ENCODE measurements at places on chromosomes 1 and 21.

GRCh38 chr1:94746635-94747525 is 73.3 kb upstream of the SLC44A3 start:
- DNase-seq = no peak

GRCh38 chr21:41961753-41962152 is 7.9 kb upstream of the C2CD2 start:
- no peak for DNase-seq

GRCh38 chr1:172429331-172430127 is 9.0 kb downstream of the C1orf105 start:
- DNase-seq = peak; percentile 65

- no peak for DNase-seq
Measured at GRCh38 chr1:156417401-156418020, 48.5 kb downstream of the RHBG start.

- no peak for DNase-seq
Measured at GRCh38 chr1:46277658-46278373, 25.6 kb downstream of the LRRC41 start.

DNA sequence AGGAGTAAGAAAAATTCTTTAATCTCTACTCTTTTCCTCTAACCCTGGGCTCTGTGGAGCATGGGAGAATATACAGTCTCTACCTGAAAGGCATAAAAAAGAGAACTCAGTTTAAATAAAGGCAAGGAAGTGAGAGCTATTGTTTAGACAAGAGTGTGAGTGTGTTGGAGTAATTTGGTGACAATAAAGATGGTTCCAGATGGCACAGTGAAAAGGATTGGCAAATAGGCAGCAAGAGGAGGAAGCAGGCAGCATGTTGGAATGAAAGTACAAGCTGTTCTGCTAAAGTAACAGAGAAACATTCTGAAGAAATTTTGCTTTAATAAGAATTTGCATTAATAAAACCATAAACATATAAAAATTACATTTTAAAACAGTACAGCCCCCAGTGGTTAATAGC is 163.4 kb downstream of the DNM3 start:
- DNase-seq = no peak

GRCh38 chr1:172971241-172971640 is 79.5 kb downstream of the TNFSF18 start:
- no peak for DNase-seq

DNA sequence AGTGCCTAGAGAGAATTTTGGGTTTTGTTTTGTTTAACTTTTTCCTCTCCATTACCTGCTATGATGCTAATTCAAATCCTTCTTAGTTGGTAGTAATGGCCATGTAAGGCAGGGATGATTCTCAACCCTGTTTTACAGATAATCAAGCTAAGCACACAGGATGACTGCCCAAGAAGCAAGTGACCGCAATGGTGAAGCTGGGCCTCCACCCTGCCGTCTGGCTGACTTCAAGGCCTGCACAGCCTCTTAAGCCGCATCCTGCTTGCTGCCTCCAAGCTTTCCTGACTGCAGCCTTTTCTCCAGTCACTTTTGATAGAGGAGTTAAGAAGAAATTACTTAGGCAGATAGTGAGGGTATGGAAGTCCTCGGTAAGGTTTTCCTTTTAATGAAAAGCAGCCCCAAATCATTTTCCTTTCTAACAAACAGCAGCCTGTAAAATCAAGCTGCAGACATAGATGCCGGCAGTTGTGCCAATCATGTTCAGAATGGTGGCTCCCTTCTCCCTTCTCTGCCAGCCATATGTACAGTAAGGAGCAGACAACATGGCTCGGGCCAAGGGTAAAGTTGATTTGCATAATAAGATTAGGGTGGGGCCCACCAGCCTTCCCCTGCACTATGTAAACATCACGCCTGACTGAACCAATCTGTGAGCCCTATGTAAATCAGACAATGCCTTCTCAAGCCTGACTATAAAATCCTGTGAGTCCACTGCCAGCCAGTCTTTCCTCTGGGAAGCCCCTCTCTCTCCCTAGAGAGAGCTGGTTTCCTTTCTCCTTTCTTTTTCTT is 8.8 kb upstream of the CTBS start:
- peak; percentile 75 for DNase-seq

- DNase-seq = no peak
Measured at GRCh38 chr21:28687586-28687985, 305.1 kb downstream of the LTN1 start.

GRCh38 chr1:115641762-115642167 is at the start of gene VANGL1:
Gene VANGL1 (plus strand): TSS chr1:115641970. CDS start chr1:115651414, 9,444 bp downstream.
- DNase-seq = peak; percentile 56

DNA sequence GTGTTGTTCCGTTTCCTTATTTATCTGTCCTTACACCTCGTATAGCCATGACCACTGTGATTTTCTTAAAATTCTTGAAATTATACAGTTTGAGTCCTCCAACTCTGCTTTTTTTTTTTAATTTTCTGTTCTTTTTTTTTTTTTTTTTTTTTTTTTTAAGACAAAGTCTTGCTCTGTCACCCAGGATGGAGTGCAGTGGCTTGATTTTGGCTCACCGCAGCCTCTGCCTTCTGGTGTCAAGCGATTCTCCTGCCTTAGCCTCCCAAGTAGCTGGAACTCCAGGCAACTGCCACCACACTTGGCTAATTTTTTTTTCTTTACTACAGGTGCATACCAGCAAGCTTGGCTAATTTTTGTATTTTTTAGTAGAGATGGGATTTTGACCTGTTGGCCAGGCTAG is 48.9 kb downstream of the DIP2A start:
- no peak for DNase-seq

DNA sequence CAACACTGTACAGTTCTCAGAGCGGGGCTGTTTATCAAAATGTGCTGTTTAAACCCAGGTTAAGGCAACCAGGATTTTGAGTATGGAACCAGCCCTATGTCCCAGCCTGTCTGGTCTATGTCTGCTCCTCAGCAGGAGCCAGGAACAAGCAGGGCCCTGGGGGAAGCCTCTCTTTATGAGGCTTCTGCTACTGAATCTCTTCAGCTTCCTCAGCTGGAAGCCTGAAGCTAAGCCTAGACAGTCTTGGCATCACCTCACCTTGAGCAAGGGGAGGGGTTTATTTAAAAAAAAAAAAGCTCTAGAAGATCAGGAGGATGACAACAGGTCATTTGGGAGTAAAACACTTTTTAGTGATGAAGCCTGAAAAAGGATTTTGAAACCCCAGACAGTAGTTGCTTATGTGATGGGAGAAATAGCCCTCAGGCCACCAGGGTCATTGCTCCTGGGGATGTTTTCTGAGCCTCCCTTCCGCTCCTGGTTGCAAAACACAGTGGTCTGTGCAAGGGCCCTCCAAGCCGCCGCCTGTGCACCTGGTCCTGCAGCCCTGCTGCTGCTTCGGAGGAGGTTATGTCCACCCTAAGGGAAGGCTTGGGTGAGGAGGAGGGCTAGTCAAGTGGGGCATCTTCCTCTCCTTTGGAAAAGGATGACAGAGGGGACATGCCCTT is 21.8 kb upstream of the GRHL3 start:
- no peak for DNase-seq

DNA sequence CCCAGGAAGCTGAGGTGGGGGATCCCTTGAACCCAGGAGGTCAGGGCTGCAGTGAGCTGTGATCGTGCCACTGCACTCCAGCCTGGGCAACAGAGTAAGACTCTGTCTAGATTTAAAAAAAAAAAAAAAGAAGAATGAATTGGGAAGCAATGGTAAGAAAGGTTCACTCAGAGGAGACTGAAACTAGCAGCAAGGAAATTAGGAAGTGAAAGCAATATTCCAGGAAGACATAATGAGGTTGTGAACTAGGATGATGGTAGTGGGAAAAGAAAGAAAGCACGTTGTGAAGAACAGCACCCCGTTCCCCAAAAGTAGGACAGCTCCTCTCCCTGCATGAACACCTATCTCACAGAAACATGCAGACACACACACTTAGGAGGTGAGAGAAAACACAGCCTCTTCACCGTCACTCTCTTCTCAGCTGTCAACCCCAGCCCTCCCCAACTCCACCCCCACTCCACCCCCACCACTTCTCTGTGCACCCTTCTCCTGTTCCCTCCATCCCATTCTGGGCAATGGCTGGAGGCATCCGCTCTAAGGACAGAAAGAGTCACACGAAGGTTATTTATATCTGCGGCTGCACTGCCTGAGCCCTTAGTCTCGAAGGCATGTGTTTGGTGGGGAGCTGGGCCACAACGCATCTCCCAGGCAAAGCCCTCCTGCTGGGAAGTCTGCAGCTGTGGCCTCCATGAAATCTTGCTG is 101.8 kb upstream of the LPGAT1 start:
- no peak for DNase-seq

- DNase-seq = no peak
Measured at GRCh38 chr21:39136711-39137110, 46.5 kb downstream of the PSMG1 start.

DNA sequence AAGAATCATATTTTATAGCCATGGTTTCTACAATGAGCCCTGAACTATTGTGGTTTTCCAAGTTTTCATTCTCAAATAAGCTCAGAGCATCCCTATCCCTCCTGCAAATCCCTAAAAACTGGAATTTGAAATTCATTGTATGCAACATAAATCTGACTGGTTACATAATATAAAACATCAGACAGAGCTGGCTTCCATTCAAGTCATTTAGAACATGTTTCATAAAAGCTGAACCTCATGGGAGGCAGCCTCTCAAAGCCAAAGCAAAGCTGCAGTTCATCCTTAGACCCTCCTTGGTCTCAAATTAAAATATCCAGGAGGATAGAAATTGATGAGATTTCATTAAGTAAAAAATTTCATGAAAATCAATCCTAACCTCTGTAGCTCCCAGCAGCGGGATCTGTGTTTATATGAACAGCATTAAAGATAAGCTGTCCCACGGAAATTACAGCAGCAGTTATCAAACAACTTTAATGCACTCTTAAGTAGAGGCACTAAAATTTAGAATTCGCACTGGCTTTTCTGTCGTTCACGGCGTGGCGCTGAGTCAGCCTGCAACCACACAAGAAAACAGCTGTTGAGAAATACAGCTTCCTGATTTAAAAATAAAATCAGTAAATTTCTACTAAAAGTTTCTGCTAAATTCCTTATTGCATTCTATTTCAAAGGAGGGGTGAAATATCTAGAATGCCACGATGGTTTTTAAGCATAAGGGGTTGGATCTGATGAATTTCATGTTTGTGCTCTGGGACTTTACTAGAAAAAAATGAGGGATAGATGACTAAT is 99.9 kb upstream of the TIAM1 start:
- DNase-seq = no peak
